ENCODE measurements at places on chromosomes 7 and 10.
A peak's percentile ranks its signal among the peaks of the same experiment; 100 is the strongest.

DNA sequence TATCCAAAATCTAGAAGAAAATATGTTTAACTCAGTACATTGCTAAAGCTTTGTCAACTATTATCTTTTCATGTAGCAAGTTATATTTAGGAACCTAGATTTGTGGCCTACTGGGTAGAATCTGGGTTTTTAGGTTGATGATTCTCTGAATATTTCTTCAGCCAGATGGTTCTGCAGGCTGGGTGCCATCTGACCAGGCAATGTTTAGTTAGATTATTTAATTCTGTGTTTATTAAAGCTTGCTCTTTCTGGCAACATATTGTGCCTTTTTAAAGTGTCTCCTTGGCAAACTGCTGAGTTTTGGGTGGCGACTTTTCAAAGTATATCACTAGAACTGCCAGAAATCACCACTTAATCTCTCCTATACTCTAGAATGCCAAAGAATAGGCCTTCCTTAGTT lies 114.1 kb downstream of the LHFPL3 start:
- DNase-seq = no peak

- no peak for DNase-seq
These were observed 186.1 kb upstream of the ZWINT start for GRCh38 chr10:56547163-56547562.

DNA sequence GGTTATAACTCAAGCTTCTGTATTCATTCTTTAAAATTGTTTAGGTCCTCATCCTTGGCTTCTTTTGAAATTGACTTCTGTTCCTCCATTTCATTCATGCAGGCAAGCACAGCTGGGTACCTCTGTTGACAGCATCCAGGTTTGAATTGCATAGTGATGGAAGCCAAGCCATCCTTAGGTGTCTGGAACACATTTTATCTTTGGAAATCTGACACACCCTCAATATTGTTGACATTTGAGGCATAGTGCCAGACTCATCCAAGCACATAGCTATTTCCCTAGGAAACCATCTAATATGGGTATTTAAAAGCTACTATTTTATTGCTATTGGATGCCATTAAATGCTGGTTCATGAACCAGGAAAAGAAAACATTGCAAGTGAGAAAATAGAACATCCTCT lies 142.1 kb upstream of the PTPRZ1 start:
- DNase-seq = no peak

- DNase-seq = no peak
These were observed 154.8 kb downstream of the TNS3 start for GRCh38 chr7:47427051-47427643.

GRCh38 chr7:130598056-130598455 lies 70.5 kb downstream of the COPG2 start:
- no peak for DNase-seq

- no peak for DNase-seq
These were observed 126.1 kb upstream of the FRMD4A start for GRCh38 chr10:14456870-14457266.

DNA sequence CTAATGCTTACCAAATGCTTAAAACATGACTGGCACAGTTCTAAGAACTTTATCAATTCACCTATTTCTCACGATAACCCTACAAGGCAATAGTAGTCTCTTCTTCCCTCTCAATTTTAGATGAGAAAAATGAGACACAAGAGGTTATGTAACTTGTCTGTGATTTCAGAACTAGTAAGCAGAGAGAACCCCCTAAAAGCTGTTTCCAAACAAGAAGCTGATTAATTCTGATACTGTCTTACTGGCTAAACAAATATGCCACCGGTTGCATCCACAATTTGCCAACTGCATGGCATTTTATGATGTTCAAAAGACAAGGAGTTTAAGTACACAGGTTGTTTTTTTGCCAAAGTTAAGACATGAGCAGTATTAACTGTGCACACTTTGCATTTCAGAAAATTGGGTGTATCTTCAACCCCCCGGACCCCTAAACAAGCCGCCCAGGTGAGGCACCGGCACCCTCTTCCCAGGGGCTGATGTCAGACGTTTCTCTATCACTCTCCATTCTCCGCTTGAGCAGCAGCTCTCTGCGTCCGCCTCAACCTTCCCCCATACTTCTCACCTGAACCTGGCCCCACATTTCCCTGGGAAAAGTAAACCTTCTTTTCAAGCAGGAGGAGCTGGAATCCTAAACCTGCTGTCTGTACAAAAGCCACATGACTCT lies 21.7 kb downstream of the RSU1 start:
- no peak for DNase-seq

DNA sequence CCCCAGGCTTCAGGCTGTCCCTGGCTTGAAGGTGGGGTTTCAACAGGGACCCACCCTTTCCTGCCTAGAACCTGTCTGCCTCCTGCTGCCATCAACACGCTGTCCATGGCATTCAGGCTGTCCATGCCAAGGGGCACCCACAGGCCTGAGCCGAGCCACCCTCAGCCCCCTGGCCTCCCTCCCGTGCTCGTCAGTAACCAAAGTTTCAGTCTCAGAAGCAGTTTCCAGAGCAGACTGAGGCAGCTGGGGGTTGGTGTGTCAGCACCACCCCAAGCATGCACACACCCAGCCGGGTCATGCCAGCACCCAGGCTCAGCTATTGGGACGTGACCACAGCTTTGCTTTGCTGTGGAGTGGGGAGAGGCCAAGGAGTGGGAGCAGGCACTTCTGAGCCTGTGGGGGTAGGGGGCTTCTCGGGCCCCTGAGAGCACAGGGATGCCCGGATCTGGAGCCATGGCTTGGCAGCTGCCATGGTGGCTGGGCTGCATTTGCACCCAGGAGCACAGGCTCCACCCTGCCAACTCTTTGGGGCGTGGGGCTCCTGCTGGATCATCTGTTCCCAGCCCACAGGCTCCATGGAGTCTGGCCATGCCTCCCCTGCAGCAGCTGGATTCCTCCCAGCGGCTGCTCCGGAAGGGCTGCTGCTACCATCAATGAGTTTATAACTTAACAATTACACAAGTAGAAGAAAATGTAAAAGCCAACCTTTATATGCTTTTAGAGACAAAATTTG lies 314.5 kb upstream of the SEMA3C start:
- no peak for DNase-seq

- no peak for DNase-seq
These were observed 44.1 kb upstream of the ADO start for GRCh38 chr10:62760401-62760800.

GRCh38 chr10:118734475-118734874 lies 20.3 kb downstream of the CACUL1 start:
- DNase-seq = no peak

- peak; percentile 42 for DNase-seq
These were observed 52.9 kb downstream of the DNAJC12 start for GRCh38 chr10:67785098-67785497.
